ENCODE measurements at places on chromosomes 11 and 22.

- DNase-seq = no peak
Measured at GRCh38 chr22:29306835-29307595, 565 bp downstream of the GAS2L1 start.

DNA sequence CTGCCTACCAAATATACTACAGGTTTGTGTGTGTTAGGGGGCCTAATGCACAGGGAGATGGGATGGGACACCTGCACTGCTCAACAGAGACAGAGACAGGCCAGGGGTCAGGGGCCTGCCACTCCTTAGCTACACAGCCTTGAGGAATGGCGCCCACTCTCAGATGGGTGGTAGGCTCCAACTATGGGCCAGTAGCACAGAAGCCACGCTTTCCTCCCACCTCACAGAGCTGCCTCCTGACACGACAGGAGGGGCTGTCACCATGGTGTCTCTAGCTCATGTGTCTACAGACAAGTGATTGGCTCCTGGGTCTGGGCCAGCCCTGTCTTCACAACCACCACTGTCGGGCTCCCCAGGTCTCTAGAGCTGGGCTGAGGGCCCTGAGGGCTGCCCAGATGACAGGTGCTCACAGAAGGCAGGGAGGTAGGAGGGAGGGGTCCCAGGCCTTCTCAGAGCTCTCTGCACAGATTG lies 81.8 kb downstream of the DGCR2 start:
- DNase-seq = no peak

DNA sequence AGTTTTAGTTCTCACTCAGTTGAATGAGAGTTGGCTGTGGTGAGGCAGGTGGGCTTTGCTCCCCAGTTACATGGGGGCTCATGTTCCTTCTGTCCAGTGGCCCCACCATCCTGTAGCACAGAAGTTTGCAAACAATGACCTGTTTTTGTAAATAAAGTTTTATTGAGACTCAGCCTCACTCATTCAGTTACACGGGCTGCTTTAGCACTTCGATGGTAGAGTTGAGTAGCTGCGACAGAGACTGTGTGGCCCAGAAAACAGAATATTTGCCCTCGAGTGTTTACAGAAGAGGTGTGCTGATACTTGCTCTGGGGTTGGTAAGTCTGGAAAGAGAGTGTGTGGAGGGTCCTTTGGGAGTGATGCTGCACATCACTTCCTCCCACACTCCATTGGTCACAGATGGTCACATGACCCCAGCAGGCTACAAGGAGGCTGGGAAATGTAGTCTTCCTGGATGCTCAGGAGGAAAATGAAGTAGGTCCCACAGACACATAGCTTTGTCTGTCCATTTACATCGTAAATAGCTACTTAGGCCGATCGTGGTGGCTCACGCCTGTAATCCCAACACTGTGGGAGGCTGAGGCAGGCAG lies 34.6 kb downstream of the IFT27 start:
- DNase-seq = no peak

- no peak for DNase-seq
Measured at GRCh38 chr11:1776331-1776851, 12.7 kb upstream of the CTSD start.

DNA sequence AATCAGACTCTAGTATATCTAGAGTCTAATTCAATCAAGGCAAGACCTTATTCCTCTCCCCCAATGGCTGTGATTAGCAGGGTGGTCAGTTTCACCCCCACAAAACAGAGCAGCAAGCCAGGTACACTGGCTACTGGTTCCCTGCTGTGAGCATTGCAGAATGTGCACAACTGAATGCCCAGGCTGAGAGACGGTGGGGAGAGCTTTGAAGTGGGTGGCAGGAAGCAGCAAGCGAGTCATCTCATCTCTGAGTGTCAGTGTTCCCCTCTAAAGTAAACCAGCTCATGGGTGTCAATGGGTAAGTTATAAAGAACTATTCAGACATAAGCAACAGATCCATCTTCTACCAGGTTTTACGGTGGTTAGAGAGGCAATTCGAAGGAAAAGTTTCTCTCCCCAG lies 37.6 kb downstream of the GAB4 start:
- no peak for DNase-seq

All from activated CD4-positive, alpha-beta T cell treated with anti-CD3 and anti-CD28 coated beads, Interleukin-2, amount 50 U/mL, for 4 hours (primary cell).